H7 (cell line): ENCODE measurements at places on chromosomes 16 and 17.

- no peak for DNase-seq
These were observed 17.5 kb downstream of the MARCHF10 start for GRCh38 chr17:62790564-62790986.

DNA sequence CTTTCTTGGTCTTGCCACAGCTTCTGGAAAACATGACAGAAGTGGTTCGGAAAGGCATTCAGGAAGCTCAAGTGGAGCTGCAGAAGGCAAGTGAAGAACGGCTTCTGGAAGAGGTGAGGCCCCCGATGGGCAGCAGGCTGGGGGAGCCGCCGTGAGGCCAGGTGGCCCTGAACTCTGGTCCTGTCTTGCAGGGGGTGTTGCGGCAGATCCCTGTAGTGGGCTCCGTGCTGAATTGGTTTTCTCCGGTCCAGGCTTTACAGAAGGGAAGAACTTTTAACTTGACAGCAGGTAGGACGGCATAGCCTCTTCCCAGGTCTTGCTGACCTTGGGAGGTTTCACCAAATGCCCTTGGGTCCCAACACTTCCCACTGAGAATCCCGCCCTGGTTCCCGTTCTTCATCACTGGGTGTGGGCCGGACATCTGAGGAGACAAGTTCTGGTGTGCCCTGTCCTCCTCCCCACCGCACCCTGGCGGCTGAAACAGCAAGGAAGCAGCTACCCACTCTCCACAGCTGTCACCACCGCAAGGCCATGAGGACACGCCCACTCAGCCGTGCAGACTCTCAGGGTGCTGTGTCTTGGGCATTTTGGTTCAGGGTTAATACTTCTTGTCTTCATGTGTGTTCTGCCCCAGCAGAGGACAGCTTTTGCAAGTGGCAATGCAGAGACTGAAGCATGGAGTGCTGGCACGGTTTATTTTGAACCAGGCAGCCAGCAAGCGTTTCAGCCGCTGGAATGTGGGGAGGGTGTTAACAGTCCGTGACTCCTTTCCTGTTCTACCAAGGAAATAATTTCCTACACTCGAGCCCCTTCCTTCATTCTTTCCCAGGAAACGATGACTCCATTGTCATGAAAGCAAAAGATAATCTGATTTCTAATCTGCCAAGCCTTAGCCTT, 21.4 kb downstream of the NTAN1 start:
- DNase-seq, result no peak

DNA sequence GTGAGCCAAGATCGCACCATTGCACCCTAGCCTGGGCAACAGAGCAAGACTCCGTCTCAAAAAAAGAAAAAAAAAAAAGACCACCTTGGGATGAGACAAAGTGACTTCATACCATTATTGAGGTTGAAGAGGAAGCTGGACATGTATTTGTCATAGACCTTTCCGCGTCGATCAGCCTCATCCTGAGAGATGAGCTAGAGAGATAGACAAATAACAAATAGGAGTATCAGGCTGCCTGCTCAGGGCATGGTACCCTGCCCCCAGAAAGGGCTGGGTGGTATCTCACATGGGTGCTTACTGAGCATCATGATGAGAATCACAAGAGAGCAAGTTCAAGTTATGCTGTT, 22.1 kb downstream of the CNTNAP1 start:
- DNase-seq, result no peak

DNA sequence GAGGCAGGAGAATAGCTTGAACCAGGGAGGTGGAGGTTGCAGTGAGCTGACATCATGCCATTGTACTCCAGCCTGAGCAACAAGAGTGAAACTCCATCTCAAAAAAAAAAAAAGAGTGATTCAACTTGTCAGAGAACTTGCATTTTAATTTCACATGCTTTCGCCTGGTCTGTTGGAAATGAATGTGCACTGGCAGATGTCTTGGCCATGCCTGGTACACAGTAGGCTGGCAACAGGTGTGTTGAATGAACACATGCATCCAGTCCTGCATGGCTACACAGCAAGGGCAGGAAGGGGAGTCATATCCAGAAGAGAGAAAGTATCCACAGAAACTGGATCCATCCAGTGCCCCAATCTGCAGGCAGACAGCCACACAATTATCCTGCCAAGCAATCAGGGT, 11.5 kb downstream of the COG4 start:
- DNase-seq, result no peak

- DNase-seq, result no peak
These were observed 4.4 kb downstream of the ACLY start for GRCh38 chr17:41914358-41914766.

DNA sequence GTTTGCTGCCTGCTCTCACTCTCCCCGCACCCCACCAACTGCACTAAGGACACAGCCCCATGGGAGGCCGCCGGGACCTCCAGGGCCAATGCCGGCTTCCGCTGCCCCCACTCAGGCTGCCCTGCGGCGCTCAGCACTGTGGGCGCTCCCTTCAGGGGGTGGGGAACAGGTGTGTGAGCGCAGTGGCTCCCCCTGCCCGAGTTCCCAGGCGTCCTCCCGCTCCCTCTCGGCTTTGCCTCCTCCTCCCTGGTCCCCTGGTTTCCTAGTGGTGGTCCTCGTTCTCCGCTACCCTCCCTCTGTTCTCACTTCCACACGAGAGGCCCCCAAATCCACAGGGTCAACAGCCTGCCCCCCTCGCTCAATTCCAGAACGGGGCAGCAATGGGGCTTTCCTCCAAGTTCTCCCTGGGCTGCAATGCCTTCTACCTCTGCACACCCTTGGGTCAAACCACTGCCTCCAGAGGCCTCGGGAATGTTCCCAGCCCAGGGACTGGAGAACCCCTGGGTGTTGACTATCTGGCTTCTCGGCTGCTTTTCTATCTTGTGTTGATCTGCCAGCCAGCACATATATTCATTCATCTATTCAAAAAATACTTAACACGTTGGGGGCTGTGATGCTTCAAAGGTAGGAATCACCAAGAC, 9.9 kb downstream of the FOXJ1 start:
- peak; percentile 72 for DNase-seq

DNA sequence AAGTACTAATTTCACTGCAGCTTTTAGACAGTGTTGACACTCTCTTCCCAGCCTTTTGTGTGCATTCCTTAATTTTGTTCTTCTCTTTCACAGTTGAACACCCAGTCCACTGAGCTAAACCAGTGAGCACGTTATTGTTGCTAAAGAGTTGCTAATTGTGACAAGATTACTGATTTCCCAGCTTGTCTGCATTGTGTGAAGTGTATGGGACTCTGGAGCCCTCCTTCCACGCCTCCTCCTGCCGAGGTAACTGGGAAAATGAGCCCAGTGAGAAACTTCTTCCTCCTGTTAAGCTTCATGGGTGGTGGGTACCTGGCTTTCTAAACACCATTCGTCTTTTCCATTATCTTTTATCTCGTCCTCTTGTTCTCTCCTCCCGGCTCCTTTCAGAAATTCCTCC, 29.8 kb upstream of the DNAH17 start:
- peak; percentile 47 for DNase-seq

DNA sequence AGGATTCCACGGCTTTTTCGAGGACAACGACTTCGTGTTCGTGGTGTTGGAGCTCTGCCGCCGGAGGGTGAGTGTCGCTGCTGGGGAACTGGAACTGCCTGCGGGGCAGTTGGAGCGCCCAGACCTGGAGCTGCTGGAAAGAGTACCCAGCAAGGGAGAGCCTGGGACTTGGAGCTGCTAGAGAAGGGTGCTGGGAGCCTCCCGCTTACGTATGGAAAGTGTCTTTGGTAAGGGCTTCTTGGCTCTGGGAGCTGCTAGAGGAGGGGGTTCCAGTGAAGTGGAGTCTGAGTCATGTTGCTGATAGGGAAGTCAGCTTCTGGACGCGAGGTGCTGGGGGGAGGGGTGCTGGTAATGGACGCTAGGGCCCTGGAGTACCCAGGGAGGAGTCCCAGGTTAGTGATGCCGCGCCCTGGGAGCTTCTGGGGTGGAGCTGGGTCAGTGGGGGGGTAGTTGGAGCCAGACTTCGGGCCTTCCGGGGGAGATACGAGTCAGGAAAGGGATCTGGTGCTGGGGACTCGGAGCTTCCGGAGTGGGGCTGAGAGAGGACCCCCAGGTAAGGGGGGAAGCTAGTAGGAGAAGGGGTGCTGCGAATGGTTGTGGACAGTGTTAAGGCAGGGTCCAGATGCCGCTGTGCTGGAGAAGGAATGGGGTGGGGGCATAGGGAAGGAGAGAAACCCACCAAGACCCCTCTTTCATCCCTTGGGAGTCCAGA, 741 bp downstream of the PLK1 start:
- peak; percentile 81 for DNase-seq

DNA sequence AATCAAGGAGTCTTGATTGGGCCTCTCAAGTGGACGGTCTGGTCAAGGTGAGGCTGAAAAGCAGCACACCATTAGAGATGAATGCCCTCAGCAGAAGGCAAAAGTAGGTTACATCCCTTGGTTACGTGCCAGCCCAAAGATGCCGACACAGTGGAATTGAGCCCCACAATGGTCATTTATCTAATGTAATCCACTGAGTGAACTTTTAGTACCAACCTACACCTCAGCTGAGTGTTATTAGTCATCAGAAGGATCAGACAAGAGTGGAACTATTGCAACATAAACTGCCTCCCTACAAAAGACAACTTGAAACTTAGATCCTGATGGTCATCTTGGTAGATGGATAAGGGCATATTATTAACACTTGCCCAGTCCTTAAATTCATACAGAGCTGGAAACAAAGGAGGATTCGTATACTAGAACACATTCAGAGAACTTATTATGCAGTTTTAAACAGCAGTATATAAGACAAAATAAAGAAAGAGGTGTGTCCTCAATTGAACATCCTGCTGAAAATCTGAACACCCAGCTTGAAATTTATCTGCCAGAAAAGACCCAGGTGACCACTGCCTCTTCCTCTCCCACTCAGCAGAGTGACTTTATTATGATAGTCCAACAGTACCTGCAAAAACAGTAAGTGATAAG, 2.8 kb downstream of the DCUN1D3 start:
- no peak for DNase-seq

GRCh38 chr16:85124636-85125346, 12.5 kb upstream of the CIBAR2 start:
- DNase-seq, result no peak

DNA sequence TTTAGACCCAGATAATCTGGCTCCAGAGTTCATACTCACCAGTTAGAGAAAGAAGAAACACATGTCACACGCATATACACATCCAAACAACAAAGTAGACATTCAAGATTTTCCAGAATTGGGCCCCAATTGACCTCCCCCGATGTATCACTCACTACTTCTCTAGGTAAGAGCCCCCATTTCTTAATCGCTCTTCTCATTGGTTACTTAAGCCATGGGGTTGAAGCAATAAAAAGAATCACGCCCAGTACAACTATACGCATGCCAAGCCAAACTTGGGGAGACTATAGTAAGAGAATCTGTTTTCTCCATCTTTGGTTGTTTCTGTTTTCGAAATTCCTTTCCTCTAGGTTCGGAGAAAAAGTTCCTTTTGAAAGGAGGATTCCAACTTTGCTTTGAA, 565 bp downstream of the DDX52 start:
- peak; percentile 23 for DNase-seq

DNA sequence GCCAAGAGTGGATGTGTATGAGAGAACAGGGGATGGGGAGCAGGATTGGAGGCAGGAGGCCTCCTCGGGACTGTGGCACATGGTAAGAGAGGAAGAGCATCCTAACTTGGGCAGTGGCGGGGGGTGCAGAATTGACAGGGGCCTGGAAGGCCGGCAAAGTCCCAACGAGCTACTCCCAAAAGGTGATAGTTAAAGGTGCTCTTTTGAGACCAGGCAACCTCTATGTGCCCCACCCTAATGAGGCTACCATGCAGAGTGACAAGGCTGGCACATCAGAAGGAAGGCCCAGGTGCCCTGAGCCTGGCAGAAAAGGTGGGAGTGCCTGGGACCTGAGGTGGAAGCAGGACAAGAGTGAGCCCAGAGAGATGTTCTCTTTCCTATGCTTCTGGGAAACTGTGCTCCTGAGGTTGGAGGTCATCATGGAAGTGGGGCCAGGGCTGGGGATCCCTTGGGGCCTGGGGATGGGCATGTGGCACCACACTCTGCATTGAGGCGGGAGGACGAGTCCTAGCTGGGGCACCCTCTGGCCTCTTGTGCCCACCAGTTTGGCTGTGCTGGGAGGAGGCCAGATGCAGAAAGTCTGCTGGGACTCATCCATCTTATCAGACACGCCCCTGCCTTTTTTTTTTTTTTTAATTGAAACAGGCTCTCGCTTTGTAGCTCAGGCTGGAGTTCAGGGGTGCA, 5.9 kb downstream of the RAB11FIP4 start:
- DNase-seq, result no peak

GRCh38 chr16:72202014-72202413, 30.1 kb upstream of the PMFBP1 start:
- no peak for DNase-seq

DNA sequence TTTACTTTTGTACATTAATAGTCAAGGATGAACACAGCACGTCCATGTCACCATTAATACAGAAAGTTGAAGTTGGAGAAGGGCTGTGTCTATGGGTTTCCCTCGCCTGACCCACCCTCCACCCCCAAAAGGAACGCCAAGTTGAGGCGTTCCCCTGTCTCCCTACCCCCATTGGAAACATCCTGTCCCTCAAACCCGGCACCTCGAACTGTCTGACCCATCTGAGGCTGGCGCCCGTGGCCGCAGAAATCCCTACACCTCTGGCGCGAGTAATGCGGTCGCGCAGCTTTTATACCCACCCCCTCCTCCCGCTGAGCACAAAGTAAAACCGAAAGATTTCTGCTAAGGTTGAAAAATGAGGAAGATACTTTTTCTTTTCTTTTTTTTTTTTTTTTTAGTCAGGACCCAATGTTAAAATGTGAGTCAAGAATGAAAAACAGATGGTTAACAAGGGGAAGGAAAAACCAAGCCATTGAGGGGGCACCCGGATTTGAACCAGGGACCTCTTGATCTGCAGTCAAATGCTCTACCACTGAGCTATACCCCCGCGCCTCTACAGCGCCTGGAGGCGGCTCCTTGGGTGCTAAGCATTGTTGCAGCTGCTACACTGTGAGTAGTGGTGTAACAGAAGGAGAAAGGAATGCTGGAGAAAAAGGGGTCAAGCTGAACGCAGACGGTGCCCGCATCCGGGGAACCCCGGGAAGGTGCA, 887 bp upstream of the LASP1 start:
- peak; percentile 71 for DNase-seq

GRCh38 chr17:27345141-27345904, 51.4 kb downstream of the WSB1 start:
- peak; percentile 71 for DNase-seq

DNA sequence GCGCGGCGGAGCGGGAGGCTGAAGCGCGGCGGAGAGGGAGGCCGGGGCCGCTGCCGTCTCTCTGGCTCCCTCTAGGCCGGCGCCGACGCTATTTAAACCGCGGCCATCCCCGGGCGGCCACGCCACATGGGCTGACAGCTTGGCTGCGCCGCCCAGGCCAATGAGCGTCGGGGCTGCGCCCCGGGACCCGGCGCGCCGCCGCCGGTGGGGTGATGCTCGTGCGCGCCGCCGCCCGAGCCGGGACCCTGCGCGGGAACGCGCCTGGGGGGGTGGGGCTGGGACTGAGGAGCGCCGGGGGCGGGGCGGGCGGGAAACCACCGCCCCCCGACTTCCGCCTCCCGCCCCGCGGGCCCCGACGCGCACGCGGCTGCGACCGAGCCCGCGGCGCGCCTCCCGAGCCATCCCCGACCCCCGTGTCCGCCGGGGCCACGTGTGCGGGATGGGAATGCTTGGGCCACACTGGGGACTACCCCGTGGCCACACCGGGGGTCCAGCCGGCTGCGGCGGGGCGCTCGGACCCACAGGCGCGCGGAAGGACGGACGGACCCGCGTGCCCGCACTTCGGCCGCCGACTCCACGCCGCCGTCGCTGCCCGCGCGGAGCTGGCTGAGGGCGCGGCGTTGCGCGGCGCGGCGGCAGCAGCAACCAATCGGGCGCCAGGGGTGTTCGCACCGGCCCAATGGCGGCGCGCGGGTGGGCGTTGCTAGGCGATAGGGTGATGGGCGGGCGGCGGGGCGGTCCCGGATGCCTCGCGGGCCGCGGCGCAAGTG, at the start of gene FASN:
FASN (minus strand) TSS at position 68 of the 770 bp plus-strand sequence. CDS start 1,791 bp downstream, outside the sequence.
- peak; percentile 100 for DNase-seq
